Stimulated activated CD8-positive, alpha-beta memory T cell treated with anti-CD3 and anti-CD28 coated beads, Interleukin-7, amount 100 ng/mL, for 4 hours (primary cell): ENCODE measurements at places on chromosomes 16 and 17.

- DNase-seq = no peak
These were observed at the start of gene UNC45B for GRCh38 chr17:35147375-35147905. TSS of gene UNC45B (plus strand) at chr17:35147817. CDS start at chr17:35148264, 447 bp downstream.

- no peak for DNase-seq
These were observed 54.7 kb upstream of the CIBAR2 start for GRCh38 chr16:85166699-85167588.

GRCh38 chr17:59637611-59638310, 18.1 kb downstream of the CLTC start:
- no peak for DNase-seq

DNA sequence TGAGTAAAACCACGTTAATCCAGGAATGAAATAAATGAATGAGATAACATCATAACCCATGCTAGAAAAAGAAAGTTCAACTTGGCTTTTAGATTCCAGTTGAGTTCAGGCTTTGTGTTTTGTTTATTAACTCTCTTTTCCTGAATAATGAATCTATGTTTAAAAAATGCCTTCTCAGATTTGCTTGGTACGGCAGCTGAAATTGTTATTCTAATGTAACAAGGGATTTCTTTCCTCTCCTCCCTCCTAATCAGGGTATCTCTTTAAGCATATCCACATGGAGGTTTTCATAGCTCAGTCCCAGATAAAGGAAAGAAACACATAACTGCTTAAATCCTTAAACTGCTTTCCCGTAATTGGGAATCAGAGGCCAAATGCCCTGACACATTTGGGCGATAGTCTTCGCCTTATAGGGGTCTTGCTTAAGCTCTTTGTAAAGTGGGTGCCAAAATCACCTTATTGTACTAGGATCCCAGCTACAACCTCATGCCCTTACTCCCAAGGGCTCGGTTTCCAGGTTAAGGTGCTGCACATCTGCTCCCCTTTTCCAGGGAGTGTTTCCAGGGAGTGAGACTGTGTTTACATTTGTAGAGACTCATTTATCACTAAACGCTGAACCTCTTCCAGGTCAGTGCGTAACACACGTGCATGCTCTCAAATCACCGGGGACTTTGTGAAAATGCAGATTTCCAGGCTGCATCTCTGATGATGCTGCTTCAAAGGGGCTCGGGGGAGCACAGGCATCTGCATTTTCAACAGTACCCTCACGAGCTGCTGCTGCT, 142.8 kb upstream of the FOXF1 start:
- DNase-seq = no peak

- no peak for DNase-seq
These were observed 47.8 kb upstream of the RASL10B start for GRCh38 chr17:35683591-35683990.

DNA sequence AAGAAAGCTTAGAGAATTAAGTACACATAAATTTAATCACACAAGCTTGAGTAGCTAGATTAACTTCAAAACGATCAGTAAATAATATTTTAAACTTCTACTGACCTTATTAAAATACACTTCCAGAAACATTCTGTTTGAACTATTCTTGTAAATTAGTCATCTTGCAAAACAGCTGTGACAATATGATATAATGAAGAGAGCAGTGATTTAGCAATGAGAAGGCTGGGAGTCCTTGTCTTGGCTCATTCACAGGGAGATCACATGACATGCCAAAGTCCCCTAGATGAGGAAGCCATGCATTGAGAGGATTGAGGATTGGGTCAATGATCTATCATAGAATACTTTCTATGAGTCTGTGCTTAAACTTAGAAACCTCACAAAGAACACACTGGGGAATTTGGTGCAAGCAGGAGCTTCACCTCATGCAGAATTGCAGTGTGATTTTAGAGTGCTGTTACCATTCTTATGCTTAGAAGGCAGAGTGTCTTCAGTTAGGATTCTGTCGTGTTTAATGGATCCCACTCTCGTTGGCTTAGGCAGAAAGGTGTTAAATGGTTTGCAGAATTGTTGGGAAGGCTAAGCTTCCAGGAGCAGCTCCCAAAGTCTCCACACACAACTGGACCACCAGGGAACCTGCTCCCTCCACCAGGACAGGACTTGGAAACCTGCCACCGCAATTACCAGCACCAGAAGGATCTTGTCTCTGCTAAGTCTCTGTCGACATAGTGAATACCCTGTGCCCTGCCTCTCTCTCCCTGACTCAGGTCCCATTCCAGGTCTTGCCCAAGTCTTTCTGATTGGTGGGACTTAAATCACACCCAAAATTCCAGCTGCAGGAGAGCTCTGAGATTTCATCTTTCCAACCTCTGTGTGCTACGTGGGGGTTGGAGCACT, 87.1 kb downstream of the USP22 start:
- no peak for DNase-seq

- DNase-seq = no peak
These were observed 144.4 kb downstream of the ZNF18 start for GRCh38 chr17:11852912-11853311.

DNA sequence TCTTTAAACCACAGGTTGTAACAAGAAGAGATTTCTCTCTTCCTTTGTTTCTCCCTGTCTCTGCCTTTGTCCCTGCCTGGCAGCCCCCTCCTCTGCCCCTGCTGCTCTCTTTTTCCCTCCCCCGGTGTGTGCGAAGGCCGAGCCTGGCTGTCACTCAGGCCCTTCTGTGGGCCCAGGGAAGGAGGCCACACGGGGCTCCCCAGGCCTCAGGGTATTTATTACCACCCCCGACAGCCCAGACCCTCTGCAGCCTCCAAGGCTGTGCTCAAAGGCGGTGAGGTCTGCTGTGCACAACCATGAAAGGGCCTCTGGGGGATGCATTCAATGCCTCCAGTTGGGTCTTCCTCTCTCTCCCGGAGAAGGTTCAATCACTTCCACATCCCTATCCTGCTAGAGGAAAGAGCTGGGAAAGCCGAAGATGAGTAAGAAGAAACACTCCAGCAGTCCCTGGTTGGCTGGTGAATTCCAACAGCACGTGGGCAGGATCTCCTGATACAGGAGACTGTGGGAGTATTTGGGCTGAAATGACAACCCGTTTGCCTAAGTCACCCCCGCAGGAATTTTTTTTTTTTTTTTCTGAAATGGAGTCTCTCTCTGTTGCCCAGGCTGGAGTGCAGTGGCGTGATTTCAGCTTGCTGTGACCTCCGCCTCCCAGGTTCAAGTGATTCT, 34.2 kb downstream of the ZNF423 start:
- DNase-seq = no peak

GRCh38 chr16:49491771-49492761, 118.5 kb downstream of the C16orf78 start:
- no peak for DNase-seq

DNA sequence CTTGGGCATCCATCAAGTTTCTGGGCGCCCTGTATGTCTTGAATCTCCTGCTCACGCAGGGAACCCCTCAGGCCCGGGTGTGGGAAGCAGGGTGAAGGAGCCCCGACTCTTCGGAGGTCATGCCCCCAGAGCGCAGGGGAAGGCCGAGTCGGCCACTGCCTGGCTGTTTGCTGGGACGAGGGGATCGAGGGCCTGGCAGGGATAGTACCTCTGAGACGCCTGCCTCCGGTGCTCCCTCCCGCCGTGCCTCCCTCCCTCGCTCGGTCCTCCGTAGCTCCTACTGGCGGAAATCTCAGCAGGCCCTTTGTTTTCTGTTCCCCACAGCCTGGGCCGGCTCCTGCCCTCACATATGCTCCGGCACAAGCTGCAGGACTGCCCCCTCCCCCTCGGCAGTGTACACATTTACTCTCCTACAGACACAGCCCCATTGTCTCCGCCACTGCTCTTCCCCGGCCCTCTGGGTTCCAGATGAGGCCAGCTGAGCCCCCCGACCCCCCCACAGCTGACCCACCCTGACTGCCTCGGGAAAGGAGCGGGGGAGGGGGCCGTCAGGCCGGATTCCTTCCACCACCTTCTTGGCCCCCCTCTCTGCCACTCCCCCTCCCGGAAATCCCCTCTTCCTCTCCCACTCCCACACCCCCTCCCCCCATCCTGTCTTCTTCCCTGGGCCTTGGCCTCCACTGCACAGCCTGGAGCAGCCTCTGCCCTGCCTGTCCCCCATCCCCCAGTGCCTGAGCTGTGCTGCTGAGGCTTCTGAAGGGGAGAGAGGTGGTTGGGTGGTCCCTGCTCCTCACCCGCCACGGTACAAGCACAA, 1.4 kb downstream of the TRAF4 start:
- DNase-seq = no peak

DNA sequence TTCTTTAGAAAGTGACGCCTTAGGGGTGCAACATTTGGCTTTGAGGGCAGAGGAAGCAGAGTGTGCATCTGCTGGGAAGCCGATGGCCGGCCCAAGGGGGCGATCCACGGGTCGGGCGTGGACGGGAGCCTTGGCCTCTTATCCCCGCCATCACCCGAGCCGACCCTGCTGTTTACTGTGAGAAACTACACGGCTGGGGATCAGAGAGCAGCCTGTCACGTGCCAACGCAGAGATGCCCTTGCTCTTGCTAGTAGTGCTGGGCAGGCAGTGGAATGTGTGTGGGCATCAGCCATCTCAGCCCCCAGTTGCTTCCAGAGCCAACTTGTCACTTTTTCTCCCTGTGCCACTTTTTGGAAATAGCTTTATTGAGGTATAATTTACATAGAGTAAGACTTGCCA, 26.7 kb upstream of the ITGB4 start:
- DNase-seq = no peak

DNA sequence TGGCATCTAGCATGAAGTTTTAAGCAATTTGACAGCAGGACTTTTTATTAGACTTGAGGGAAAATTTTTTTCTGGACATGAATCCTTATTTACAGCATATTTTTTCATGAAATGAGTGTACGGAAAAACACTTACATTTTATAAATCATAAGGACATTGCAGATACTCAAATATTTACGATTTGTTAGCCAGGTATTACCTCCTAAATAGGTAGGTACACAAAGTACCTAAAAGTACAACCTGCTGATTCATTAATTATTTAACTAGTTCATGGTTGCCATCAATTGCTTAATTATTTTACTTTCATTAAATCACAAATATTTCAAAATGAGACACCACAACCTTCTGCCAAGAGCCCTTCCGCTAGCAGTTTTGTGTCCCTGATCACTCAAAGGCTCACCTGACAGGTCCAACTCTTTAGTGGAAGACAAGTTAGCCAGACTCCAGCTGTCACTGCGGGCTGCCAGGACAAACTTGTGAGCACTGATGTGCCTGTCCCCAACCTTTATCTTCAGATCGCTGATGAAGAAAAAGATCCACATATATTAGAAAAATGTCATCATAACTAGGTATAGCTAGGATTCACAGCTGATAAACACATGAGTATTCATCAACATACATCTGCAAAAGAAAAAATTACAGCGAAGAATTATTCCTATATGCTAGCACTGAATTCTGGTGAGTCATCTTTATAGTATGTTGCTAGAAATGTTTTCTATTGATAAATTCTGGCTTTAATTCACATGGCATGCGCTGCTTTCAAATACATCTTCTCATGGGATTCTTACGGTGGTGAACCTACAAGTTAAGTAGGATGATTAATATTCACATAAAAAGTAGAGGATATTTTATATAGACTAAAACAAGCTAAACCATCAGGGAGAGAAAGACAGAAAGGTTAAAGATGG, 28.2 kb downstream of the ANKFY1 start:
- DNase-seq = no peak

GRCh38 chr17:69810326-69810965, 264.6 kb upstream of the KCNJ16 start:
- DNase-seq = no peak

DNA sequence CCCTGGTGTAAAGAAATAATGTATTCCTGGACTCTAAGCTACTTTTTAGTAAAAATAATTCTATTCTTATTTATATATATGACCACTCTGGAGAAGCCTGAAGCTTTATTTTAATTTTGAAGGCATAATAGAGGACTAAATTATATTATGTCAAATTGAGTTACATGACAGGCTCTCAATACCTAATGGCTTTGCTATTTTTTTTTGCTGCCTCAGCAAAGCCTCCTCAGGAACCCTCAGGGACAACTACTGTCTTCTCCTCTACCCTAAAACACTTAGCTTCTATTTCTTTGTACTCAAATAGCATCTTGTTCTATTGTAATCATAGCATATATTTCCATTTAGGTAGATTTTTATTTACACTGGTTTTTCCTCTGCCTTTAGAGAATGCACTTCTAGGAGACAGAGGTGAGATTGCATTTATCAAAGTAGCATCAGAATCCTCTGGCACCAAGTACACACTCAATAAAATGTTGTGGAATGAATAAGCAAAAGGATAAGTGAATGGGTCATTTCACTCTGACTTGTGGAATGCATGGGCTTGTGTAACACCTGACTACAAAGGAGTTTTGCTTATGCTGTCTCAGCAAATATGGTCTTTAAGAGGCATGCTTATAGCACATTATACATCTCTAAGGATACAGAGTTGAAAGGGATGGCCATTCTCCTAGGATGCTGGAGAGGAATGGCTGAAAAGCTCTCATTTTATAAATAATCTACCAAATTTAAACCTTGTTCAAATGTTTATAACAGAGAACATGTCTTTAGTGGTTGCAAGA, 605.2 kb downstream of the KCNJ2 start:
- no peak for DNase-seq

DNA sequence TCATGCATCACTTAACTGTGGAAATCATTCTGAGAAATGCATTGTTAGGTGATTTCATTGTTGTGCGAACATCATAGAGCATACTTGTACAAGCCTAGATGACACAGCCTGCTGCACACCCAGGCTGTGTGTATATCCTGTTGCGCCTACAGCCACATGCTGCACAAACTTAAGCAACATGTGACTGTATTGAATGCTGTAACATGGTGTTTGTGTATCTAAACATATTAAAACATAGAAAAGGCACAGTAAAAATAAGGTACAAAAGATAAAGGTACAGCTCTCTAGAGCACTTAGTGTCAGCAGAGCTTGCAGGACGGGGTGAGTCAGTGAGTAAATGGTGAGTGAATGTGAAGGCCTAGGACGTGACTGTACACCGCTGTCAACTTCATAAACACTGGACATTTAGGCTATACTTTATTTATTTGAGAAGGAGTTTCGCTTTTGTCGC, 11.9 kb downstream of the FOXK2 start:
- DNase-seq = no peak

GRCh38 chr16:82185012-82185411, 15.0 kb upstream of the MPHOSPH6 start:
- DNase-seq = no peak

DNA sequence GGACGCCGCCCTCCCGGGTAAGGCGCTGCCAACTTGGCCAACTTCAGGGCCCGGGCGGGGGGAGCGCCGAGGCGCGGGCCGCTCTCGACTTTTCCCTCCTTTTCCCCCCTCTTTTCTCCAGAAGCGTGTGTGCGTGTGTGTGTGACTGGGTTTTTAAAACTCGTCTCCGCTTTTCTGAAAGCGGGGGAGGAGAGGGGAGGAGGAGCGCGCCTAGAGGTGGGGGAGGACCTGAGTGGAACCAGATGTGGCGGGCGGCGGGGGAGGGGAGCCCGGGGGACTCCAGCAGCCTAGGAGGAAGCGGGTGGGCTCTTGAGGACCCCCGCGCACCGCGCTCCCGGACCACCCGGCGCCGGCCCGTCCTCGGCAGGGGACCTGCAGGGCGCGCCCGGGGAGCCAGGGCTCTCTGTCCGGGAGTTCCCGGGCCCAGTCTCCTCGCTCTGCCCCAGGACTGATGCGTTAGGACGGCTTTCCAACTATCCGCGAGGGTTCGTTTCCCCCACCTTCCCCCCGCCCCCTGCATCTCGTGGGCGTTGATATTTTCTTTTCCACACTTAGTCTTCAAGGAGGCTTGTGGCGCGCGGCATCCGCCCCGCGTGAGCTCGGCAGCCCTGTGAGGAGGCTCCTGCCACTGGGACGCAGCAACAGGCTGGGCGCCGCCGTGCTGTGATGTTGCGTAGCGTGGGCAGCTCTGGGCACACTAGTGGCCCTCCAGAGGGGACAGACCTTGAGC, 599 bp downstream of the MRC2 start:
- DNase-seq = peak; percentile 59

- DNase-seq = no peak
These were observed 82.1 kb downstream of the METRNL start for GRCh38 chr17:83161298-83162034.

- DNase-seq = no peak
These were observed 53.0 kb downstream of the EPN2 start for GRCh38 chr17:19290066-19290705.
